Stimulated activated CD8-positive, alpha-beta memory T cell treated with anti-CD3 and anti-CD28 coated beads, Interleukin-7, amount 100 ng/mL, for 1 hour (primary cell): ENCODE measurements at places on chromosomes 3 and 15.

DNA sequence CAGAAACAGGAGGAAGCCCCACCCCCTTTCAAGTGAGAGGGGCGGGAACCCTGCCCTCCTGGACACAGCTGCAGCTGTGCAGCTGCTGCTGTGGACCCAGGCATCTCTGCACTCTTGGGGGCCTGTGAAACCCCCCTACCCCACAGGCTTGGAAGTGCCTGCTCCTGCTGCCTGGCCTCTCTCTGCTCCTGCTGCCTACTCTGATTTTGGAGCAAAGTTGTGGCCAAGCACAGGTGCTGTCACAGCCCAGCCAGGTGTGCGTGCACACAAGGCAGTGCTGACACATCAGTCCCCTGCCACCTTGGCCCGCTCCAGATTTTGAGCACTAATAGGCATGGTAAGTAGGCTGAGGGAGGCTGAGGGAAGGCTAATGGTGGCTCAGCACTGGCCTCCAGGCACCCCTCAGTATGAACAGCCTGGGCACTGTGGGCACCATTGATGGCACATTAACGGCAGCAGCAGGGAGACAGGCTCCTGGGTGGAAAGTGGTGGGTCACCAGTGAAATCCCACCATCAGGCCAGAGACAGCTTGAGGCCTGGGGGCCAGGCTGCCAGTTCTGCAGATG is 890.9 kb downstream of the GBE1 start:
- no peak for DNase-seq

DNA sequence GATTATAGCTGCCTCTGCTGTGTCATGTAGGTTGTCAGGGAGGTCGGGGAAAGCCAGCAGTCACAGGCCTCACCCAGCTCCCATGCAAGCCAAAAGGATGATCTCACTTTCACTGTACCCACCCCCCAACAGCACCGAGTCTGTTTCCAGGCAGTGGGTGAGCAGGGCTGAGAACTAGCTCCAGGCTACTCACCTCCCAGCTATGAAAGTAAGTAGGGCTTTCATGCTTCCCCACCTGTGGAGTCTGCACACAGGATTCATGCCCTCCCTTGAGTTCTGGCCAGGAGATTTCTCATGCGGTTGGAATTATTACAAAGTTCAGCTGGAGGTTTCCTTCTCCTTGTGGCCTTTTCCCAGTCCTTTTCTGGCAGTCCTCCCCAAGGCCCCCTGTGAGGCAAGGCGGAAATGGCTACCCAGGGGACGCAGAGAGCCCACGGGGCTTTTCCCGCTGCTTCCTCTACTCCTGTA is 356.2 kb downstream of the SV2B start:
- DNase-seq, result no peak

DNA sequence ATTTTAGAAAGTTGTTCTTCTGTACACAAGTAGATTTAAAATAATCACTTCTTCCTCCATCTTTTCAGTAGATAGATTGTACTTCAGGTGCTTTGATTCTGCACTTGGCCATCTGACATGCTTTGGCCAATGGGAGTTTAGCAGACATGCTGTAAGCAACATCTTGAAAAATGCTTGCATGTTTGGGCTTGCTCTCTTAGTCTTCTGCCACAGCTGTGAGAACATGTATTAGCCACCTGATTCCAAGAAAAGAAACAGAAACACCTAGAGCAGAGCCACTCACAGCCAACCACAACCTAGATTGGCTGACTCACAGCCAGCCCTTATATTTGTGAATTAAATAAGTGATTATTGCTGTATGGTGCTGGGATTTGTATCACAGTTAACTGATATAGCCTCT is 70.2 kb upstream of the GADL1 start:
- no peak for DNase-seq

DNA sequence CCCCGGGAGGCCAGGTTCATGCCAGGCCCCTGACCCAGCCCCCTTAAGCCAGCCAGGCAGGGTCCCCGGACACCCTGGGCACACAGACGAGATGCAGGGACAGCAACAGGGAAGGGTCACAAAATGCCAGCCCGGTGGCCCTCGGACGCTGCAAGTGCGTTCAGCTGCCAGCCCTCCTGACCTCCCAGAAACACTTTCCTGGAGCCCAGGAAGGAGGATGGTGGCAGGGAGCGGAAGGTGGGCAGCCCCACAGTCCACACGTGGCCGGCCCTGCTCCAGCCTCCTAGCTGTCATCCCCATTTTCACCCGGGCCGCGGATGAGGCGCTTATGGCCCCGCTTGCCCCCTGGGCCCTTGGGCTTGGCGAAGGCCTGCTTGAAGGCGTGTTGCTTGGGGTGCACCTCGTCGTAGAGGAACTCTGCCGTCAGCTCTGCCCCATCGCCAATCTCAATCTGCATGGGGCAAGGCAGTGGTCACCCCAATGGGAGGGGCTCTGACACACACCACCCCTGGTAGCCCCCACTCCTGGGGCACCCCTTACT is 3.4 kb upstream of the TLR9 start:
- DNase-seq, result no peak

- DNase-seq, result no peak
Observed at GRCh38 chr3:186444288-186444687, 82.3 kb upstream of the DGKG start.

DNA sequence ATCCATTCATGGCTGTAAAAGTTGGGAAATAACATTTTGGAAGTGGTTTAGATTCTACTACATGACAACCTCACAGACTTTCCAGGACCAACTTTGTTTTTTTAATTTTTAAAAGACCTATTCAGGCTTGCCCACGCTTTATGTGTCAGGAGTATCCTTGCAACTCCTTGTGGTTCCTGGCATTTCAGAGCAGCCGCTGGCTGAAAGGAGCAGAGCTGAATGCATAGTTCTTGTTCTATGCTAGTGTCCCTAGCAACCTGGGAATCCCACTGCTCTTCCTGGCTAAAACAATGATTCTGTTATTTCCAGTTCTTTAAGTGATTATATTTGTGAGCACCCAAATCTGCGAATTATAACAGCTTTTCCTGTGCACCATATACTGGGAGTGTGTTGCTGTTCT is 34.9 kb downstream of the CP start:
- no peak for DNase-seq

- no peak for DNase-seq
Observed at GRCh38 chr3:43001094-43001553, 22.0 kb downstream of the GASK1A start.

DNA sequence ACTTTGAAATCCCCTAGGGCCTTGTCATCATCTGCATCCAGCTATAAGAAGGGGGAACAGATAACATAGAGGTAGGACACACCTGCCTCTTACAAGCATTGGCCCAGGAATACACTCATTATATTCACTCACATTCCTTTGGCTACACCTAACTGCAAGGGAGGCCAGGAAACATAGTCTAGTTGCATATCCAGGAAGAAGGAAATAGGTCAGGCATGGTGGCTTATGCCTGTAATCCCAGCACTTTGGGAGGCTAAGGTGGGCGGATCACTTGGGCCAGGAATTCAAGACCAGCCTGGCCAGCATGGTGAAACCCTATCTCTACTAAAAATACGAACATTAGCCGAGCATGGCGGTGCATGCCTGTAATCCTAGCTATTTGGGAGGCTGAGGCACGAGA is 48.8 kb downstream of the GTPBP8 start:
- DNase-seq, result no peak

DNA sequence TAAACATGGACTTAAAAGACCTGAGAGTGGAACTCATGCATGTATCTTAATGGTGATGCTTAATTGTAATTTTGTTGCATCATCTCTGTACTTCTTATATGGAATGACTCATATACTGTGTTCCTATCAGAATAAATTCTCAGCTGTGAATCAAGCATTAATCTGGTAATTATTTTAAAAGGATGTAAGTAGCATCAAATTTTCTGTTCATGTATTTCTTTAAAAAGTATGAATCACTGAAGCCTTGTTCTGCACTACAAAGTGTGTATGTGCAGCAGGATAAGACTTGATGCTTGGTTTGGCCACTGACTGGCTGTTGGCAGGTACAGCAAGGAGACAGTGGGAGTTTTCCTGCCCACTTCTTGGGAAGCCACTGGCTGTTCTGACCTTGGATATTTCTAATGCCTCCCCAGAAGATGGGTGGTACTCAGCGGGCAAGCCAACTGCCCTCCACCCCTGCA is 123.9 kb downstream of the ANO10 start:
- no peak for DNase-seq

GRCh38 chr3:71152892-71153265 is 430.6 kb downstream of the FOXP1 start:
- DNase-seq, result no peak

DNA sequence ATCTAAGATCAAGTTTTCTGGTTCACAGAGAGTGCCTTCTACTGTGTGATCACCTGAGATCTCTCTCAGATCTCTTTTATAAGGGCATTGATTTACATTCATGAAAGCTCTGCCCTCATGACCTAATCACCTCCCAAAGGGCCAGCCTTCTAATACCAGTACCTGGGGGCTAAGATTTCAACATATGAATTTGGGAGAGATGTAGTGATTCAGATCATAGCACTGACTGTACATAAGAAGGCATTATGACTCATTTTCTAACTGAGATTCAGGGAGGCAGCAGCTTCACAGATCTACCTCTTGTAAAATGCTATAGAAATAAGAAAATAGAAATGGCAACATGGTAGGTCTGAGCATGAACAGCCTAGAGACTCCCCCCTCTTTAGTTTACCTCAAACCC is 39.6 kb downstream of the VGLL3 start:
- no peak for DNase-seq

- DNase-seq, result no peak
Observed at GRCh38 chr3:52218937-52219650, 6.4 kb downstream of the TLR9 start.

- DNase-seq, result no peak
Observed at GRCh38 chr3:46191730-46192129, 16.4 kb downstream of the CCR1 start.

GRCh38 chr3:127853681-127854080 is 31.4 kb upstream of the MGLL start:
- no peak for DNase-seq

- no peak for DNase-seq
Observed at GRCh38 chr3:25151281-25151902, 276.7 kb upstream of the RARB start.

GRCh38 chr15:99021694-99022093 is 14.1 kb upstream of the PGPEP1L start:
- DNase-seq, result no peak

DNA sequence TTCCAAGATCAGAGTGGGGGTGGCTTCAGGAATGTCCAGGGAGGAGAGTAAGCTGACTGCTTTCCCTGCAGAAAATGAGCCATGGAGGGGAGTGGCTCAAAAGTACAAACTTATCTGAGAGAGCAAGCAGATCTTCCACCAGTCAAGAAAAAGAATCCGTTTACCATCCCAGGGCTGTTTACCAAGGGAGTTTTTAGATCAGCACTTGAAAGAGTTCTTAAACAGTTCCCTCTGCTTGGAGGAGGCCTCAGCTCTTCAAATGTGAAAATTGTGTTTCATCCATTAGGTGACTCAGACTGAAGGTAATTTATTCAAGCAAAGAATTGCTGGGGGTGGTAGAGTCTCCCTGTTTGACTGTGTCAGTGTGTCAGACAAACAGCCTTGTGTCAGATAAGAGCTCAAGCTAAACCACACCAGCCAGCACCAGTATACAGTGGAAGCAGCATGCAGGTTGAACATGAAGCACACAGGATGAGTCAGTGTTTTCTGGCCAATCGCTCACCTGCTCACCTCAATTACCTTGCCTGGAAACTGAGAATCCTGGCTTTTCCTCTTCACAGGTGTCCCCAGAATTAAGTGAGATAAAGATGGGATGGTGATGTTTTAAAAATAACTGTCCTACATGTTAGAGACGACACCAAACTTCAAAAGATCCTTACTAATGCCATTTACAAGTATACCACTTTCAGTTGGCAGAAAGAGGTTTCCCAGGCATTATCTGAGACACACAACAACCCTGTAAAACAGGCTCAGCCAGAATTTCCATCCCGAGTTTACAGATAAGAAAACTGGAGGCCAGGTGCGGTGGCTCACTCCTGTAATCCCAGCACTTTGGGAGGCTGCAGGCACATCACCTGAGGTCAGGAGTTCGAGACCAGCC is 21.7 kb downstream of the SH3BP5 start:
- no peak for DNase-seq

GRCh38 chr15:99764522-99764921 is 31.3 kb upstream of the LYSMD4 start:
- no peak for DNase-seq

GRCh38 chr3:151630938-151631441 is 102.7 kb upstream of the AADACL2 start:
- DNase-seq, result no peak

GRCh38 chr3:5299161-5299560 is 111.7 kb downstream of the EDEM1 start:
- DNase-seq, result no peak

GRCh38 chr15:63436872-63437375 is 55.3 kb upstream of the CA12 start:
- DNase-seq, result peak; percentile 44

DNA sequence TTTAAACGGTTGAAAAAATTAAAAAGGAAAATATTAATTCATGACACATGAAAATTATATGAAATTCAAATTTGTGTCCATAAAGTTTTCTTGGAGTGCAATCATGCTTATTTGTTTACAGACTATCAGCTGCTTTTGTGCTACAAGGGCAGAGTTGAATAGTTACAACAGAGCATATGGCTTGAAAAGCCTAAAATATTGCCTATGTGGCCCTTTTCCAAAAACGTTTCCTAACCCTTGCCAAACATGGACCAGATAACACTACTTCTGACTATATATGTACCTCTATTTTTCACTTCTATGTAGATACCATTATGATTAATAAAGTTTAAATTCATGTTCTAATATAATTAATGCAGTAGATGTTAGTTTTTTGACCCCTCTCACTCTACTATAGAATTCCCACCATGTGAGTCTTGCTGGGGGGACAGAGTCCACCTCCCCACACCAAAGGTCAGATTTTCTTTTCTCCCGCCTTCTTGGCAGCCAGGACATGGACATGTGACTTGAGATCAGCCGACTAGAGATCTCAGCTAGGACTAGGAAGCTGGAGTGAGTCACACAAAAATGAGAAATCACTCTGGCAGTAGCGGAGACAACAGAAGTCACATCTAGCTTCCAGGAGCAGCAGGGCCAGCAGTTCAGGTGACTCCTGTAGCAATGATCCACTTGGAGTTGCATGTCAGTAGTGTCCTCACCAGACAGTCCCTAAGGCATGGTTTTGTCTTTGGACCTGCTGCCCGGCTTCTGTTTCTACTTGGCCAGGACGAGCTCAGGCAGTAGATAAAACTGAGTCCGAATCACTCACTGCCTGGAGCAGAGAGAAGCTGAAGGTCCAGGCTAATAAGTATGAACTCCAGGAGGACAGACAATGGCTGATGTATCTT is 22.4 kb downstream of the CIAO2A start:
- DNase-seq, result no peak

- no peak for DNase-seq
Observed at GRCh38 chr3:187063286-187064121, 75.8 kb downstream of the RPL39L start.

DNA sequence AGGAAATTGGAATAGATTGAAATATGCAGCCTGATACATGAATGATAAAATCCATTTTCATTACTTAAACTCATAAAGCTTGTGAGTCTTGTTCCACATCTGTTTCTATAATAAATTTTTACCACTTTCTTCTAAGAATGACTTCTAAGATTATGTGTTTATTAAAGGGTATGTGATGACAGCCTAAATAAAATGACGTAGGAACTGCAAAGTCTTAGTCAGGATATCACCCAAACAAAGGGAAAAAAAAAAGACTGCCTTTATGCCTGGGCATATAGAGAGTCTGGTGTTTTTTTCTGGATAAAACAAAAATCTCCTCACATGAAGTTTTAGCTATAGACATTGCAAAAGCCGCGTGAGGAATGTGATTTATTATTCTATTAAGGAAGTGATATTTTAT is 844.0 kb downstream of the DIPK2A start:
- DNase-seq, result no peak
